ENCODE measurements at places on chromosomes 2 and 18.

DNA sequence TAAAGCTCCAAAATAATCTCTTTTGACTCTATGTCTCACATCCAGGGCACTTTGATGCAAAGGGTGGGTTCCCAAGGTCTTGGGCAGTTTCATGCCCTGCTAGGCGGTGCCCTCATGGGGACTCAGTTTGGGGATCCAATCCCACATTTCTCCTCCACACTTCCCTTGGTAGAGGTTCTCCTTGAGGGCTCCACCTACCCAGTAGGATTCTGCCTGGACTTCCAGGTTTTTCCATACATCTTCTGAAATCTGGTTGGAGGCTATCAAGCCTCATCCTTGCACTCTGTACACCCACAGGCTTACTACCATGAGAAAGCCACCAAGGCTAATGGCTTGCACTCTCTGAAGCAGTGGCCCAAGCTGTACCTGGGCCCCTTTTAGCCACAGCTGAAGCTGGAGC lies 49.8 kb upstream of the ERMN start:
- H3K27me3 ChIP-seq: no peaks in the 10 kb centered on the region
- no peaks in the 10 kb centered on the region for H3K4me1 ChIP-seq
- H3K4me3 ChIP-seq: no peak overlapping the region
- no peak for DNase-seq
- H3K27ac ChIP-seq: no peak overlapping the region
- H3K36me3 ChIP-seq: no peaks in the 10 kb centered on the region

DNA sequence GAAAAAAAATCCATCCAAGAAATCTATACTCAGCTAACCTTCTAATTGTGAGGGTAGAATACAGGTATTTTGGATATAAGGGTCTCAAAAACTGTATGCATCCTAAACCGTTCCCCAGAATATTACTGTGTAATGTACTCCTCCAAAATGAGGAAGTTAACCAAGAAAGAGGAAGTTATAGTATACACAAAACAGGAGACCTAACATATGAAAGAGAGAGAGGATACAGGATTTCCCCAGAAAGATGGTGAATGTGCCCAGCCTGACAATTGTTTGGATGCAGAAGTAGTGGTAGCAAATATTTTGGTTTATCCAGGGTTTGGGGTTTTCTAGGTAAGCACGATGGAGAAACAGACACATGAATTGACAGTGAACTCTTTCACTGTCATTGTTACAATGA lies 50.6 kb downstream of the GALNT3 start:
- no peaks in the 10 kb centered on the region for H3K27me3 ChIP-seq
- peaks cover 6% of the 10 kb centered on the region for H3K4me1 ChIP-seq
- H3K4me3 ChIP-seq: no peak overlapping the region

DNA sequence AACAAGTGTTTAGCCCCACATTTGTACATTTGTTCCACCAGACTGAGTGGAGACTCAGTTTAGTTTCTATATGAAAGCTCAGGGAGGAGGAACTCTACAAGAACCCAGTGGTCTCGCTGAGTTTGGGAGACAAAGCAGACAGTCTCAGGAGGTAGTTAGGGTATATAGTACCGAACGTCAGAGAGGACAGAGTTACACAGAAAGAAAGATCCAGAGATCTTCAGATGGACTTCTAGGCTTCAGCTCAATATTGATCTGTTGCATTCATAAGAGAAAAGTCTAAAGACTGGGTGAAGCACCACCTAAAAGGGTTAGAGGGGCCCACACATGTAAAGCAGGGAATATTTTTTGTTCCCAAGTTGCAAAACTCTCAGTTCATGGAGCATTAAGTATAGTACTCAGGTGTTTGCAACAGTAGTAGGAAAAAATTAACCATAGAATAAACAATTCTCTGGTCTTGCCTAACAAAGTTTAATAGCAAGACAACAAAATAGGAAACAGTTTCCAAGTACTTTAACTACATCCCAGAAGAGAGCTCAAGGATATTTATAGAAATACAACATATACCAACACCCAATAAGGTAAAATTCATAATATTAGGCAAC lies 4.2 kb downstream of the TFPI start:
- H3K27me3 ChIP-seq: no peaks in the 10 kb centered on the region
- H3K4me3 ChIP-seq: peak overlapping the region; percentile 87
- peak overlapping the region; percentile 98 for H3K27ac ChIP-seq
- DNase-seq: no peak
- H3K36me3 ChIP-seq: peaks cover 7% of the 10 kb centered on the region
- peaks cover 49% of the 10 kb centered on the region for H3K4me1 ChIP-seq

DNA sequence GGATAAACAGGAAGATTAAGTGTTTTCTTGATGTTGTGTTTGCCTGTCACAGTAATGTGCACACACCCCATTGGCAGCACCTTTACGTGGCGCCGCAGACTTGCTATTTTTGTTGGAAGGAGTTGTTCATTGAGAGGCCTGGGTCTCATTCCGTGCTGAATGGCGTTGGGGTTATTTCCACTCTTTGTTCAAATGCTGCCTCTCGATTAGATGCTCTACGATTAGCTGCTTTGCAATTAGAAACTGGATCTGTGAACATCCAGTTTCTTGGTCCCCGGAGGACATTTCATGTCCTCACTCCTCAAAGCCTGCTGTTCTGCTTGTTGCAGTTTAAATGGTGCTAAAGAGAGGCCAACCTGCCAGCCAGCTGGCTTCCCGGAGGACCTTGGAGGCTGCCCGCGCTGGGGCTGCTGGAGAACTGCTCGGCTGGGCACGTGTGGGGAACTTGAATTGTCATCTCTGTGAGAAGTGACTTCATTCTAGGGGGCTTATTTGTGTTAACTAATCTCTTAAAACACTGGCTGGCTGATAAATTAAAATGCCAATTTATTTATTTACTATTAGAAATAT lies 117.4 kb upstream of the NABP1 start:
- DNase-seq: no peak
- H3K4me3 ChIP-seq: no peak overlapping the region
- no peaks in the 10 kb centered on the region for H3K36me3 ChIP-seq
- no peak overlapping the region for H3K27ac ChIP-seq
- no peaks in the 10 kb centered on the region for H3K27me3 ChIP-seq
- H3K4me1 ChIP-seq: no peaks in the 10 kb centered on the region

GRCh38 chr2:9897846-9898245 lies 53.6 kb upstream of the GRHL1 start:
- peaks cover 33% of the 10 kb centered on the region for H3K4me1 ChIP-seq
- DNase-seq: no peak
- no peaks in the 10 kb centered on the region for H3K27me3 ChIP-seq
- H3K36me3 ChIP-seq: peaks cover 7% of the 10 kb centered on the region
- H3K4me3 ChIP-seq: no peak overlapping the region
- peak overlapping the region; percentile 78 for H3K27ac ChIP-seq

GRCh38 chr2:81767187-81767912 lies 1462.8 kb upstream of the LRRTM1 start:
- H3K4me1 ChIP-seq: peaks cover 7% of the 10 kb centered on the region
- no peak overlapping the region for H3K27ac ChIP-seq
- DNase-seq: no peak
- no peak overlapping the region for H3K4me3 ChIP-seq
- H3K36me3 ChIP-seq: no peaks in the 10 kb centered on the region

GRCh38 chr2:142321706-142322280 lies 191.0 kb upstream of the LRP1B start:
- peaks cover 7% of the 10 kb centered on the region for H3K36me3 ChIP-seq
- no peak for DNase-seq
- H3K4me1 ChIP-seq: no peaks in the 10 kb centered on the region
